ENCODE measurements at places on chromosomes 16 and 17. TPM values are rescaled to one million over a fixed set of nuclear protein-coding genes. Genes with fewer than 3 reads are reported as not detected.
A peak's percentile ranks its signal among the peaks of the same experiment; 100 is the strongest.

DNA sequence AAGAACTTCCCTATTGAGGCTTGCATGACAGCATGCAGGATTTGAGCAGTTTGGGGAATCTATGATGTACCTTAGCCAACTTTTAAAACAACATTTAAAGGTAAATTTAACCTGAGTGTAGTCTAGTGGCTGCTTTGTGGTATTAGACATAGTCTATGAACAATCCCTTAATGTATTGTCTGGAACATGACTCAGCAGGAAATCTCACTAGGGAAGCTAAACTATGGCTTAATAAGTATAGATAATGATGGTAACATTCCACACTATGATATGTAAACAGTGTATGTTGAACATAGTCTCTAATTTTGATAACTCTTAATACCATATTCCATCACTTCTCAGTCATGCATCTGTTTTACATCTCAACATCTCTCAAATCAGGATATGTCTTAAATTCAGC, 52.1 kb upstream of the SLC12A3 start:
- DNase-seq, result peak; percentile 76

- DNase-seq, result peak; percentile 42
Measured at GRCh38 chr16:30068750-30069610, 3.4 kb downstream of the ALDOA start.

WNT9B gene
- under 0.01 TPM for total RNA-seq

DNA sequence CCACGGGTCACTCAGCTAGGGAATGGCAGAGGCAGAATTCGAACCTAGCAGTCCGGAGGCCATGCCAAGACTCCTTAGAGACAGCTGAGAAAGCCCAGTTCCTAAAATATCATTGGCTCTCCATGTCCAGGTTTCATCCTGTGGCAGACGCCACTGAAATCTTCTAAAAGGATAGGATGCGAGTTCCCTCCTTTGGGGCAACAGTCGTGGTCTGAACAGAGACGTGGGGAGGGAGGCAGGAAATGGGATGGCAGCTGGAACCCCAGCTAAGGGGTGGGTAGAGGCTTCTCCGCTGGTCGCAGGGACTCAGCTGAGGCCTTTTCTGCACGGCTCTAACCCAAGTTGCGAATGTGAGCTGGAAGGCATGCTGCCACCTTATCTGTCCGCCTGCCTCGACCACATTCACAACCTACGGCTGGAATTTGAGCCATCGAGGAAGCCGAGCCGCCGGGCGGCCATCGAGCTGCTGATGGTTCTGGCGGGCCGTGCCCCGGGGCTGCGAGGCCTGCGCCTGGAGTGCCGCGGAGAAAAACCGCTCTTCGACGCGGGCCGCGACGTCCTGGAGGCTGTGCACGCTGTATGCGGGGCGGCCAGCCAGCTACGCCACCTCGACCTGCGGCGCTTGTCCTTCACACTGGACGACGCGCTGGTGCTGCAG, 1.9 kb upstream of the HSF4 start:
- no peak for DNase-seq

- DNase-seq, result no peak
Measured at GRCh38 chr17:15930426-15930825, 14.5 kb upstream of the ADORA2B start.

CHAD gene
- not detected for total RNA-seq

- no peak for DNase-seq
Measured at GRCh38 chr16:48562475-48562874, 47.5 kb downstream of the N4BP1 start.

KCNJ16 gene
- not detected for total RNA-seq

DNA sequence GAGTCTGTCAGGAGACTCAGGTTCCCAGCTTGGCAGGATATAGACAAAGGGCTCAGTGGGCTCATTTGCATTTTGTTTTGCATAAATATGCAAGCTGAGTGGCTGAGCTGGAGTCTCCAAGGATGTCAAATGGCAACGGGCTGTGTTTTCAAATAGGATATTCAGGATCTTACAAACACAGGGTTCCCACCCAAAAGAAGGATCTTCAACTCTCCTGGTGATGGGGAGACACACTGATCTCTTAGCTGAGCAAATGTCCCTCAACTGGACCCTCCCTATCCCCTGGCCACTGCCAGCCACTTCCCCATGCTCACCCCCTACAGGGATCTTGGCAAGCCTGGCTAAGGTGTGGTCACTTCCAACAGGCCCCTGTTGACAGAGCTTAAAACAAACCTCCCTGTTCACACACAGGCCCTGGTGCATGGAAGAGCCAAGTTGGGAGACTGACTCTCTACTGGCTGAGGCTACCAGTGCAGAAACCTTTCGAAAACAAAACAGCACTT, 61.6 kb downstream of the SOX9 start:
- no peak for DNase-seq

HS3ST2 gene
- total RNA-seq, result not detected

- DNase-seq, result no peak
Measured at GRCh38 chr16:2184346-2184745, 12.1 kb downstream of the CASKIN1 start.

- DNase-seq, result no peak
Measured at GRCh38 chr17:16910341-16910740, 61.6 kb downstream of the TNFRSF13B start.

CIAPIN1 gene
- total RNA-seq, result 58.6 TPM

DNA sequence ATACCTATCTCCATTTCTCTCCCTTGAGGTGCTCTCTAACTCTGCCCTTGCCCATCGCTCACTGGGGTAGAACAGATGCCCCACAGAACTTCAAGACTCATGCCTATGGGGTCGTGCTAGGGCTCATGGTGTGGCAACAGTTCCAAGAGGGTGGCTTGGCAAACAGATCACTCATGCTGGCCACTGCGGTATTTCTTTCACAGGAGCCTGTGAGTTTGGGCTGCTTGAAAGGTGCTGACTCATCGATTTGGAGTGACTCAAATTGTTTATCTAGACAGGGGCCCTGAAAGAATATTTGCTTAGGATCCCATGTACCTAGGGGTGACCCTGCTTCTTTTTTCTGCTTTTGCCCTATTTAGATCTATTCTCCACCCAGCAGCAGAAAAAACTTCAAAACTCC, 69.9 kb downstream of the IRX5 start:
- DNase-seq, result no peak

HSD3B7 gene
- 24.8 TPM for total RNA-seq

- no peak for DNase-seq
Measured at GRCh38 chr16:51143196-51143977, 7.7 kb downstream of the SALL1 start.

PLEKHG4 gene
- total RNA-seq, result 18.1 TPM

DNA sequence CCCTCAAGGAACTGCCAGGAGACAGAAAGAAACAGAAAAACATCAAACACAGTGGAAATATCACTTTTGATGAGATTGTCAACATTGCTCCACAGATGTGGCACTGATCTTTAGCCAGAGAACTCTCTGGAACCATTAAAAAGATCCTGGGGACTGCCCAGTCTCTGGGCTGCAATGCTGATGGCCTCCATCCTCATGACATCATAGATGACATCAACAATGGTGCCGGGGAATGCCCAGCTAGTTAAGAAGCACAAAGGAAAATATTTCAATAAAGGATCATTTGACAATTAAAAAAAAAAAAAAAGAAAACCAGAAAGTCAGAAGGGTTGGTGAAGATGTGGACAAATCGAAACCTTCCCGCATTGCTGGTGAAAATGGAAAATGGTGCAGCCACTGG, 14.9 kb upstream of the CHMP6 start:
- DNase-seq, result no peak

- DNase-seq, result no peak
Measured at GRCh38 chr17:77995146-77995852, 36.8 kb downstream of the TNRC6C start.

GRCh38 chr17:76397687-76398522, 13.5 kb downstream of the SPHK1 start:
- DNase-seq, result peak; percentile 86

DNA sequence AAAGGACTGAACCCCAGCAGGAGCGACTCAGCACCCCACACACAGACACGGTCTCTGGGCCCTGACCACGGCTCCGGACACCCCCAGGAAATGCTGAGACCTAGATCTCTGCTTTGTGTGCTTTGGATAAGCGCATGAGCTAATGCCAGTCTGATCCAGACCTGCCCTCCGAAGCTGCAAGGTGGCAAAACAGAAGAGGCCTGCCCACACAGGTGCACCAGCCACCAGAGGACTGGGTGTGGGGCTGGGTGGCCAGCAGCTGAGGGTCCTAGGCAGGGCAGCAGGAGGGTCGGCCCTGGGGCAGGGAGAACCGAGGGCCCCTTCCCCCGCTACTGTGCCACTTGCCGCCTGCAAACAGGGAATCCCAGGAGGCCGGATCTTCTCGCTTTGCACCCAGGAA, 30.7 kb upstream of the EIF1 start:
- DNase-seq, result no peak

UBE2I gene
- 44.9 TPM for total RNA-seq

DNA sequence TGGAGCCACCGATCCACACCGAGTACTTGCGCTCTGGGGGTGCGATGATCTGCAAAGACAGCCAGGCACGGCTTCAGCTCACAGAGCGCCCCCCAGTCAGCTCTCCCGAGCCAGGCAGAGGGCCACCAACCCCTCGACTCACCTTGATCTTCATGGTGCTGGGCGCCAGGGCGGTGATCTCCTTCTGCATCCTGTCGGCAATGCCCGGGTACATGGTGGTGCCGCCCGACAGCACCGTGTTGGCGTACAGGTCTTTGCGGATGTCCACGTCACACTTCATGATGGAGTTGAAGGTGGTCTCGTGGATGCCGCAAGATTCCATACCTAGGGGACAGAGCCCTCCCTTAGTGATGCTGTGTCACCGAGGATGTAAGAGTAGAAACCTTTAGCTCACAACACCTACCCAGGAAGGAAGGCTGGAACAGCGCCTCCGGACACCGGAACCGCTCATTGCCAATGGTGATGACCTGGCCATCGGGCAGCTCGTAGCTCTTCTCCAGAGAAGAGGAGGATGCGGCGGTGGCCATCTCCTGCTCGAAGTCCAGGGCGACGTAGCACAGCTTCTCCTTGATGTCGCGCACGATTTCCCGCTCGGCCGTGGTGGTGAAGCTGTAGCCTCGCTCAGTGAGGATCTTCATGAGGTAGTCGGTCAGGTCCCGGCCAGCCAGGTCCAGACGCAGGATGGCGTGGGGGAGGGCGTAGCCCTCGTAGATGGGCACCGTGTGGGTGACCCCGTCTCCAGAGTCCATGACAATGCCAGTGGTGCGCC, 1.6 kb downstream of the ACTG1 start:
- peak; percentile 30 for DNase-seq

ADGRG3 gene
- not detected for total RNA-seq

DNA sequence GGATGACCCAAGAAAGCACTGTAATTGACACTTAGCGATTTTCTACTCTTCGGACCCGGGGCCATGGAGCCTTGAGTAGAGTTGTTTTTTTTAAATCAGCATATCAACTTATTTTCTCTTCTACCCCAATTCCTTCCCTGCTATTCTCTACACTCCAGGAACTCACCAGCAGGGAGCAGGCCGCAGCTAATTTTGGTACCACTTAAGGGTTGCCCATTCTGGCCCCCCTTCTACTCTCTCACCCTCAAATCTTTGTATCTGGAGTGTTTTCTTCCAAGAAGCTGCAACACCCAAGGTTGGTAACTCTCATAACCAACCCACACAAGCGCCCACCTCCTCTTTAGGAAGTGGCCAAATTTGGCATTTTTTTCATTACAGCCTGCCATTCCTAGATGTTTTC, 5.5 kb upstream of the ERAL1 start:
- peak; percentile 7 for DNase-seq

GRCh38 chr16:21563676-21564075, 35.7 kb upstream of the METTL9 start:
- DNase-seq, result no peak

GRCh38 chr17:1260770-1261161, 9.5 kb upstream of the BHLHA9 start:
- no peak for DNase-seq

GRCh38 chr16:51359141-51359955, 208.3 kb upstream of the SALL1 start:
- peak; percentile 2 for DNase-seq

KRTAP4-9 gene
- not detected for total RNA-seq

DNA sequence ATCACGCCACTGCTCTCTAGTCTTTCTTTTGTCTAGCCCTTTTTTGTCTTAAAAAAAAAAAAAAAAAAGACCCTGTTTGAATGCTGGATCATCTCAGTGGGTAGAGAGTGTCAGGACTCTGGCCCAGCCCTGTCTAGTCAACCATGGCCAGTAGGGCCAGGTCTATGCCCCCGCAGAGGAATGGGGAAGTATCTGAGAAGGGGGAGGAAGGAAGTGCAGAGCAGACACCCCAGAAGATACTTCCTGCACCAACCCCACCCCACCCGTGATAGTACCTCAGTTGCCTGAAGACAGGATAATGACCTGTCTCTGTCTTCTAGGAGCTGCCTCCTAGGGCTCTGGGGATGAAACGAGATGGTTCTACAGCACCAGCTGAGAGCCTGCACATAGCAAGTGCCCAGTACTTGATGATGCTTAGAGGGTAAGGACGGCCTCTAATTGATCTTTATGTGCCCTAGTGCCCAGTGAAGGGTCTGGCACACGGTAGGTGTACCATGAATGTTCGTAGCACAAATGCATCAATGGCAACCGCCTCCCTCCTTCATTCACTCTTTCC, 55.4 kb downstream of the ABAT start:
- DNase-seq, result no peak

DNA sequence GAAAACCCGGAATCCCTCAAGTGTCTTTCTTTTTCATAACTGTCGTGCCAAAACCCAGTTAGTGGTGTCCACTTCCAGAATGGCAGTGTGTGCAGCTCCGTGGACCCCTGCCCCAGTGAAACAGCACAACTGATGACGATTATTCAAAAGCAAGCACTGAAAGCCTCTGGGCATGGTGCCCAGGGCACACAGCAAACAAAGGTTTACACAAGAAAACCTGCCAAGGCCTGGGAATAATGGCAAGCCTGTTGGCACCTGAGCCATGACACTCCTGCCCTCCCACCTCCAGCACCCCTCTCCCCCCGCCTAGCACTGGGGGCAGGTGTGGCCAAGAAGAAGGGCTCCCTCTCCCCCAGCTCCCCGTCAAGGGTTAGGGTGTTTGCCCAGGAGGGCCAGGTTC, 2.8 kb downstream of the PKMYT1 start:
- no peak for DNase-seq

PHLPP2 gene
- 17.3 TPM for total RNA-seq

DNA sequence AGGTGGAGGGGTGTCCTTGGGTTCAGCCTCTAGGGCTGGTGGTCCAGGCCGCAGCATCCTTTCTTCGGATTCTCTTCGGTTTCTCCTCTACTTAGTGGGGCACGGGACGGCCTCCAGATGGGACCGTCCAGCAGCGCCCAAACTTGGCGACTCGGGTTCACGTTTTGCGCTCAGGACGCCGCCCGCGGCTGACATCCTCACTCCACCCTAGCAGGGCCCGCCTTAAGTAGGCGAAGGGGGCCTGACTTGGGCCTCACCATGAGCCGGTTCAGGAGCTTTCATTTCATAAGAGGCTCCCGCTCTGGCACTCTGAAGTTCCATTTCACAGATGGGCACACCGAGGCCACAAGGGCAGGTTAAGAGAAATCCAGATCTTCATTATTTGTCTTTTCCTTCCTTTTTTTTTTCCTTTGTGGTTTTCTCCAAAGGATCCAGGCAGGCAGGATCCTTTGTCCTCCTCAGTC, 141.2 kb downstream of the SEC14L1 start:
- DNase-seq, result no peak

- DNase-seq, result no peak
Measured at GRCh38 chr17:67570797-67571196, 146.9 kb upstream of the NOL11 start.

KRTAP4-1 gene
- total RNA-seq, result not detected

All from fibroblast of villous mesenchyme (primary cell).